ENCODE measurements at places on chromosomes 12 and 14. TPM values are rescaled to one million over a fixed set of nuclear protein-coding genes. Genes with fewer than 3 reads are reported as not detected.
A peak's percentile ranks its signal among the peaks of the same experiment; 100 is the strongest.

POTEG gene
- total RNA-seq: 0.36 TPM

DNA sequence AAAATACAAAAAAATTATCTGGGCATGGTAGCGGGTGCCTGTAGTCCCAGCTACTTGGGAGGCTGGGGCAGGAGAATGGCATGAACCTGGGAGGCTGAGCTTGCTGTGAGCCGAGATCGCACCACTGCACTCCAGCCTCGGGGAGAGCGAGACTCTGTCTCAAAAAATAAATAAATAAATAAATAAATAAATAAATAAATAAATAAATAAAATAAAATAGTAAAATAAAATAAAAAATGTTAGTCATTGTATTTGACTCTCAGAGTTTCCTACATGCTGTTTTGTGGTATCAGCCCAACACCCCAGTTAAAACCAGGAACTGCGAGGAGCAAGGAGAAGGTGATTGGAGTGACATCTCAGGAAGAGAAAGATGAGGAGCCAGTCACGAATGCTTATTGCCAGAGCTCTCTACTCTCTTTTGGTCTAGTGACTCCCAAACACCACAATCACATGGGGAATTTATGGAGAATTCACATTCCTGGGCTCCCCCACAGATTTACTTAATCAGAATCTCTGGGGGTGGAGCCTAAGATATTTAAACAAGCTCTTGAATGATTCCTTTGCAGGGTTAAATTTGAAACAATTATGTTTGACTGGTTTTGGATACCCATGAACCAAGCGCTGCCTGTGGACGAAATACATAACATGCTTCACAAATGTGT, 15.4 kb upstream of the SALL2 start:
- no peak overlapping the region for H3K4me3 ChIP-seq
- no peaks in the 10 kb centered on the region for H3K36me3 ChIP-seq
- H3K4me1 ChIP-seq: no peaks in the 10 kb centered on the region
- no peak overlapping the region for H3K27ac ChIP-seq

- DNase-seq: no peak
- no peaks in the 10 kb centered on the region for H3K36me3 ChIP-seq
- no peak overlapping the region for H3K4me3 ChIP-seq
- no peaks in the 10 kb centered on the region for H3K27me3 ChIP-seq
Measured at GRCh38 chr12:92543359-92543758, 159.4 kb upstream of the PLEKHG7 start.

RIN3 gene
- 10.3 TPM for total RNA-seq

GRCh38 chr12:44246482-44247105, 410.7 kb downstream of the TMEM117 start:
- no peak overlapping the region for H3K27ac ChIP-seq
- H3K4me1 ChIP-seq: no peaks in the 10 kb centered on the region
- DNase-seq: no peak
- H3K27me3 ChIP-seq: no peaks in the 10 kb centered on the region
- H3K4me3 ChIP-seq: no peak overlapping the region

PGF gene
- total RNA-seq: 24.5 TPM

- no peak for DNase-seq
- H3K4me3 ChIP-seq: no peak overlapping the region
- H3K36me3 ChIP-seq: no peaks in the 10 kb centered on the region
- no peak overlapping the region for H3K27ac ChIP-seq
Measured at GRCh38 chr14:89660166-89660565, 243.1 kb upstream of the FOXN3 start.

- no peaks in the 10 kb centered on the region for H3K27me3 ChIP-seq
- no peak overlapping the region for H3K27ac ChIP-seq
- H3K4me1 ChIP-seq: peaks cover 49% of the 10 kb centered on the region
- no peak overlapping the region for H3K4me3 ChIP-seq
- no peak for DNase-seq
Measured at GRCh38 chr14:64722842-64723447, 18.7 kb downstream of the PLEKHG3 start.

SLC8B1 gene
- 19.5 TPM for total RNA-seq

GRCh38 chr12:74539261-74539660, 1.6 kb downstream of the ATXN7L3B start:
- H3K36me3 ChIP-seq: peaks cover 7% of the 10 kb centered on the region
- no peaks in the 10 kb centered on the region for H3K27me3 ChIP-seq
- peaks cover 31% of the 10 kb centered on the region for H3K4me1 ChIP-seq
- peak overlapping the region; percentile 99 for H3K27ac ChIP-seq

DNA sequence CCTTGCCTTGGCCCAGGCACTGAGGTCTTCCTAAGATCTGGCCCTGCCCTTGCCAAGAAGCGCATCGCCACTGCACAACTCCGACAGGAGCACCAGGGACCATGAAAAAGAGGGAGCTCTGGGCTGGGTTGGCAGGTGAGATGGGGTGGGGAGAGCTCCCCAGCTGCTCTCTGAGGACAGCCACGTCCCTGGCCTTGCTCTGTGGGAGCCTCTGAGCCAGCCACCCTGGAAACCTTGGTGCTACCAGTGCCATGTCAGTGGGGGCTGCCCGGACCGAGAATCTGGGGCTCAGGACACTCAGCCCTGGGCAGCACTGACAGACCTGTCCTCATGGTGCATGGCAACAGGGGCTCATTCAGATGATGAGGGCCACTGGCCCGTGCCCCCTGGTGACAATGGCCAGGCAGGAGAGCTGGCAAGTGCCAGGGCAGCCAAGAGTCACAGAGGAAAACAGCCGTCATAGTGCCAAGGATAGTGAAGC, 134.8 kb downstream of the ZFP36L1 start:
- no peak for DNase-seq
- H3K27me3 ChIP-seq: no peaks in the 10 kb centered on the region
- peaks cover 6% of the 10 kb centered on the region for H3K4me1 ChIP-seq

DEGS2 gene
- total RNA-seq: 0.29 TPM

DNA sequence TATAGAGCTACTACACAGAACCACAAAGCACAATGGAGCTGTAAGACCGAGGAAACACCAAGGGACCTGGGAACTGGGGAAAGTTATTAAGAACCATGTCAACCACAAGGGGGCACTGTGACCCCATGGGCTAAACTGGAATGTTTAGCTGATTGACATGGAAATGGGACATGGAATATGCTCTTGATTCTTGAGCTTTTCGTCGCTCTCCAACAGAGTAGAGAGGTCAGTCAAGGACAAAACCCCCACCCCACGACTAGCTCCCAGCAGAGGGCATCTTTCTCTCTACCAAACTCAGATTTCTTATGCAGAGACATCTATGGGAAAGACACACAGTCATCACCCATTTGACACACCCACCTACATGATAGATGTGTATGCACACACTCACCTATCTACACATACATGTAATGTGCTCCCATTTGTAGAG, 10.1 kb downstream of the NDRG2 start:
- H3K27me3 ChIP-seq: peaks cover 20% of the 10 kb centered on the region
- H3K36me3 ChIP-seq: no peaks in the 10 kb centered on the region
- no peaks in the 10 kb centered on the region for H3K4me1 ChIP-seq
- no peak overlapping the region for H3K27ac ChIP-seq

DNA sequence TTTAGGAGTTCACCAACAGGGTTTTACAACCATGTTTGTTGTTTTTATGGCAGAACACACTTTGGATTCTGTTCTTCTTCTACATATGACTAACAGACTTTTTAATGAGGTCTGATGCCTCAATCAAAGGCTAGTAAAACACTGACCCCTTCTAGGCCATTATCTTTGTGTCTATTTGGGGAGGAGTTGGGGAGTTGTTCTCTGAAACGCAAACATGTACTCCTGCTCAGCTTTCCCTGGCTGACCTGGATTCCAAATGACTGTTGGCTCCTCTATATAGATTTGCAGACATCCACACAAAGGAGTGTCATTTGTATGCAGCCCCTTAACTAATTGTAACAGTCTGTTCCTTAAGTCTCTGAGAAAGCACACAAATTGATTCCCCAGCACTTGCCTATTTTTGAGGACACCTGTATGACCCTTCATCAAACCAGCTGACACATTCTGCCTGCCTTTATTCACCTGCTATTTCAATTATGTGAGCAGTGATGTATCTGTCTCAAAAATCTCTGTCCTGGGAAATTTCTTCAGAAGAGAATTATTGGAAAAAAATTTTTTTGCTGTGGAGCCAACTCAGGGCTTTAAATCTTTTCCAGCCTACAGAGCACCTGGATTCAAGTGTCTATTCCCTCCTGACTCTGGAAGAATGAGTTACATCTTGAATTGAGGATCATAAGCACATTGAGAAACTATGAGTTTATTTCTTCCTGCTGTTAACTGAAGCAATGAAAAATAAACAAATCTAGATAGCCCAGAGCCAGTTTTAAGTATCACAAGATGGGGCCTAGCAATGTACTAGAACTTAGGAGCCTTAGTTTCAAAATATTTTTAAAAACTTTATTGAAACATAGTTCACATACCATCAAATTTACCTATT, 417.2 kb downstream of the RAD51B start:
- H3K36me3 ChIP-seq: no peaks in the 10 kb centered on the region
- H3K4me1 ChIP-seq: peaks cover 19% of the 10 kb centered on the region
- H3K27ac ChIP-seq: no peak overlapping the region
- H3K27me3 ChIP-seq: no peaks in the 10 kb centered on the region

DNA sequence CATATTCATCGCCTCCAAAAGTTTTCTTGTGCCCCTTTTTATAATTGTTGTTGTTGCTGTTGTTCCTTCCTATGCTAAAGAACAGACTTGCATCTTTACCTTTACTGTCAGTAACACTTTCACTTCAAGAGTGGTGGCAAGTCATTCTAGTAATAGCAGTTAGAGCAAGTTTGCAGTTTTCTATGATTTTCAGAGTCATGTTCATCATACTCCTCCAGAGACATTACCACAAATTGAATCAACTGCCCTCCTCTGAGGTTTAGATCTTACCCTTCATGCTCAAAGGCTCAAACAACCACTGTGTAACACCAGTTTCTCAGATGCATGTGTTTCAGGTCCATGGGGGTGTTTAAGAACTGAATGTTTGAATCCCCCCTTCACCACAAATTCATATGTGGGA, 763.4 kb downstream of the LRFN5 start:
- DNase-seq: no peak
- H3K27ac ChIP-seq: no peak overlapping the region
- H3K27me3 ChIP-seq: no peaks in the 10 kb centered on the region
- H3K4me1 ChIP-seq: no peaks in the 10 kb centered on the region
- H3K4me3 ChIP-seq: no peak overlapping the region

GRCh38 chr12:121404734-121405133, 4.8 kb downstream of the RNF34 start:
- H3K36me3 ChIP-seq: peaks cover 22% of the 10 kb centered on the region
- H3K4me3 ChIP-seq: no peak overlapping the region
- no peaks in the 10 kb centered on the region for H3K27me3 ChIP-seq
- DNase-seq: no peak
- H3K27ac ChIP-seq: no peak overlapping the region

KERA gene
- not detected for total RNA-seq

AGAP2 gene
- 0.72 TPM for total RNA-seq

DNA sequence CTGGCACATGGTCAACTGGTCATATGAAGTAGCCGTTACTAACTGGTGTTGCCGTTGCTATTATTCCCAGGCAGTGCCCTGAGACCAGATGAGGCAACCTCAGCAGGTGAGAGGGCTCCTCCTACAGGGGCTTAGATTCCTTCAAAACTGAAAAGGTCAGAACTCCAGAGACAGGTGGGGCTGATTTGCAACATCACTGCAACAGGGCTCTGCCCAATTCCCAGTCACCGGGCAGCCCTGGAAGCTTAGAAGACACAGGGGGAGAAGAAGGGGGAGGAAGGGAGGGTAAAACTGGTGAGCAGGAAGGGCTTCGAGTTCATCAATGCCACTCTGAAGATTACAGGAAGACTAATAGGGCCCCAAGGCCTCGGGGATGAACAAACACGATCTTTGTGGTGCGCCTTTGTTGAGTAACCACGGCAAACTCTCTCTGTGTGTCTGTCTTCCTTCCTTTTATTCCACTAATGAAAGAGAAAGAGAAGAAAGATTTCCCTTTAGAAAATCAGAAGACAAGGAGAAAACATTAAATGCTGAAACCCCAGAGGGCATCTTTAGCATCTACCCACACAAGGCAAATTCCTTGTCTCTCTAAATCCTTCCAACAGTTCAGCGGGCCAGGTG, 749.1 kb upstream of the TBX3 start:
- H3K4me3 ChIP-seq: no peak overlapping the region
- H3K4me1 ChIP-seq: no peaks in the 10 kb centered on the region
- no peaks in the 10 kb centered on the region for H3K36me3 ChIP-seq
- DNase-seq: no peak
